ENCODE measurements at places on chromosomes 11 and 22. TPM values are rescaled to one million over a fixed set of nuclear protein-coding genes. Genes with fewer than 3 reads are reported as not detected.
A peak's percentile ranks its signal among the peaks of the same experiment; 100 is the strongest.

SPI1 gene
- 914 TPM for polyA plus RNA-seq

PDGFD gene
- not detected for polyA plus RNA-seq

RCOR2 gene
- not detected for polyA plus RNA-seq

RIC3 gene
- not detected for polyA plus RNA-seq

CCDC188 gene
- polyA plus RNA-seq, result not detected

PTGDR2 gene
- 0.60 TPM for polyA plus RNA-seq

APOL6 gene
- 9.1 TPM for polyA plus RNA-seq

GRCh38 chr22:47370448-47371262, 608.2 kb downstream of the TBC1D22A start:
- no peak for DNase-seq

GRCh38 chr11:111923951-111924350, 5.2 kb downstream of the C11orf52 start:
- DNase-seq, result no peak

GRCh38 chr22:30265131-30265720, 1.4 kb downstream of the OSM start:
- DNase-seq, result no peak

- DNase-seq, result no peak
Measured at GRCh38 chr11:112398798-112399478, 138.3 kb upstream of the PLET1 start.

- DNase-seq, result peak; percentile 96
Measured at GRCh38 chr11:61429691-61430582, at the start of the genes CPSF7 and SDHAF2. Gene CPSF7, minus strand, starts transcription at chr11:61429975. Its CDS starts 740 bp downstream, at chr11:61429235. Gene SDHAF2, plus strand, starts transcription at chr11:61430124. Its CDS starts 23 bp downstream, at chr11:61430147.

GRCh38 chr11:46616551-46617133, 385 bp downstream of the HARBI1 start:
- DNase-seq, result peak; percentile 47

- DNase-seq, result no peak
Measured at GRCh38 chr11:122737951-122738693, 82.6 kb downstream of the UBASH3B start.

GRCh38 chr11:27186580-27186979, 146.0 kb downstream of the BBOX1 start:
- no peak for DNase-seq

- no peak for DNase-seq
Measured at GRCh38 chr11:96055706-96056387, 131.9 kb upstream of the MTMR2 start.
